Effector CD8-positive, alpha-beta T cell (primary cell): ENCODE measurements at places on chromosomes 3 and 15.

DNA sequence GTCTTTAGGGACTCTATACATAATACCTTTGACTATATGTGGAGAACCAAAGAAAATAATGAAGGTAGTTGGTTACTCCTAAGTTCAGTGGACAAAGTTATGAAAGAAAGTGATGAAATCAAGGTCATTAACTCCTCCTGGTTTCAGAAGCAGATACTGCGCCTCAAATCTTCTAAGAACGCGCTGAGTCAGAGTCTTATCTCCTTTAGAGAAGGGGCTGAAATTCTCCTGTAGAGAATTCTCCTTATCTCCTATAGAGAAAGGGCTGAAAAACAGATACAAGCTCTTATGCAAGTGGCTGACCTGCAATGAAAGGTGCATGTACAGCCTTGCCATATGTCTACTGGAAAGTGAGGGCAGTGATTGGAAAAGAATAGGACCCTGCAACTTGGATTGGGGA is 824.2 kb downstream of the NSUN3 start:
- DNase-seq = no peak

GRCh38 chr3:71547249-71548198 is 36.0 kb downstream of the FOXP1 start:
- no peak for DNase-seq

- no peak for DNase-seq
These were observed 38.2 kb upstream of the MCF2L2 start for GRCh38 chr3:183466575-183466974.

GRCh38 chr3:41450416-41451231 is 251.3 kb downstream of the CTNNB1 start:
- DNase-seq = no peak

GRCh38 chr3:189688262-189688661 is 57.1 kb downstream of the TP63 start:
- DNase-seq = no peak

- no peak for DNase-seq
These were observed 104.6 kb upstream of the SELENOK start for GRCh38 chr3:53996141-53996874.

DNA sequence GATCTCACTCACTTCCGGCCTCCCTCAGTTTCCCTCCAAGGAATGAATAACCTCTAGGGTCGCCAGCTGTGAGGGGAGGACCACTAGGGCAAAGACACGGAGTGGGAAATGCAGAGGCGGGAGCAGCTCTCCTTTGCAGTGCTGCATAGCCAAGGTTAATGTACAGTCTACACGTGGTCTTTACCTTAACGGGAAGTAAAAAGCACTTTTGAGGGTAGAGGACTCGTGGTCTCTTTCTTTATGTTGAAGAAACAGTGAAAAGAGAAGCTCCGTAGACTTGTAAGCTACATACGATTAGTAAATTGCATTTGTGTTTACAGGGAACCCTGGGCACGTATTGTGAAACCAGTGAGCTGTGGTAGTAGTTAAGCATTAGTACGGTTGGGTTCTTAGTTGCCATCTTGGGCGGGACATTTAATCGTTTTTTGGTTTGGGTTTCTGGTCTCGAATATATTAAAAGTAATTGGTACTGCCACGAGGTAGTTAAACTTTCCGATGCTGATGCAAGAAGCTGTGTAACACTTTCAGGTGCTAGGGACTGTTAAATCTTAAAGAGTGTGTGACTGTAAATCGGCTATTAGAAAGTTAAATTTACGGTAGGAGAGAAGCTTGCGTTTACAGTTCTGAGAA is 828 bp downstream of the U2SURP start:
- DNase-seq = no peak

GRCh38 chr3:174318181-174318580 is 541.0 kb upstream of the NAALADL2 start:
- DNase-seq = no peak

GRCh38 chr3:42032693-42033349 is 58.3 kb upstream of the TRAK1 start:
- DNase-seq = no peak

DNA sequence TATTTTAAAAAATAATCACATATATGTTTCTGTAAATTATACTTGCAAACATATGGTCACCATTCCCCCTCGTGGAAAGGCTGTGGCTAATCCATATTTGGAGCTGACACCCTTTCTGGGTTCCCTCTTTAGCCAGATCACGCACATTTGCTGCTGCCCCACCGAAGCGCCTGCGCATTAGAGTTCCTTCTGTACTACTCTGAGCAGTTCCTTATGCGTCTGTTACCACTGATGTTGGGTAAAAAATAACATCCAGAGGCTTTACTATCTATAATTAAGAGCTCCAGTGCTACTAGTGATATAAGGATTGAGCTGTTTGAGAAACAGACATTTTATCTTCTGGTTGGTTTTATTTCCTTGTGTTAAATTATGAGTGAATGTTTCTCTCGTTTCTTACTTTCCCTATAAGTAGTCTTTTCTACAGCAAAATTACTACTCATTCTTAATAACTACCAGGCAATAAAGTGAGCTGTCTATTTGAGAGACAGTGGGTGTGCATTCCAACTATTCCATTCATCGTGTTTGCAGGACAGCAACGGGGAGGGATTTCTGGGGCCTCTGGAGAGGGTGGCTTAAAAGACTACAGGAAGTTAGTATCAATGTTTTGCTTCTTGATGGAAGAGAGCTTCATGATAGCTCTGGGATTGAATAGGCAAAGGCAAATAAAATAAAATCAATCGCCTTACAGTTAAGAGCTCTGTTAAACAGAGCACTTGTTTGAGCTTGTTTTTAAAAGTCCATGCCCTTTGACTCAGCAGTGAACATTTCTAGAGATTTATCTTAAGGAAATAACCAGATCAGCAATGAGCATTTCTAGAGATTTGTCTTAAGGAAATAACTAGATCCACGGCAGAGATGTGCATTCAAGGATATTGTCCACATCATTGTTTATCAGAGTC is 245.2 kb downstream of the CD47 start:
- DNase-seq = no peak

GRCh38 chr15:58221591-58222241 is 83.5 kb downstream of the AQP9 start:
- no peak for DNase-seq

DNA sequence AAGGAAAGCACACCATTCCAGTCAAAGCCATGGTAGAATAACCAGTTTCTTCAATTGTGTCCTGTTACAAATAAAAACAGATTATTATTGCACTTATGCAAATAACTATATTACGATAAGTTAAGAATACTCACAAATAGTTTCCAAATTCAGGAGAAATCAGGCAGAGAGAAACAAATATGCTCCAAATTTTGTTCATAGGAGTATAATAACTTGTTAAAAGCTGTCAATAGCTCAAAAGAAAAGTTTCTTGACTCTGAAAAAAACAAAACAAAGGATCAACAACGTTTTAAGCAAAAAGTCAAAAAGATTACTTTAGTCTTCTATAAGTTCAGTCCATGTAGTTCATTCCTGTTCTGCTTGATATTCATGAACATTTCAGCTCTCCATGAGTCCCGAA is 59.7 kb upstream of the BDH1 start:
- no peak for DNase-seq

GRCh38 chr15:32664796-32665195 is 23.3 kb downstream of the SCG5 start:
- DNase-seq = no peak

- no peak for DNase-seq
These were observed 930.2 kb upstream of the ALCAM start for GRCh38 chr3:104436506-104436905.

- no peak for DNase-seq
These were observed 21.9 kb downstream of the AKAP13 start for GRCh38 chr15:85402195-85402881.

GRCh38 chr3:45978006-45978761 is 17.4 kb downstream of the FYCO1 start:
- no peak for DNase-seq

GRCh38 chr3:194300382-194300758 is 50.8 kb downstream of the CPN2 start:
- DNase-seq = no peak

DNA sequence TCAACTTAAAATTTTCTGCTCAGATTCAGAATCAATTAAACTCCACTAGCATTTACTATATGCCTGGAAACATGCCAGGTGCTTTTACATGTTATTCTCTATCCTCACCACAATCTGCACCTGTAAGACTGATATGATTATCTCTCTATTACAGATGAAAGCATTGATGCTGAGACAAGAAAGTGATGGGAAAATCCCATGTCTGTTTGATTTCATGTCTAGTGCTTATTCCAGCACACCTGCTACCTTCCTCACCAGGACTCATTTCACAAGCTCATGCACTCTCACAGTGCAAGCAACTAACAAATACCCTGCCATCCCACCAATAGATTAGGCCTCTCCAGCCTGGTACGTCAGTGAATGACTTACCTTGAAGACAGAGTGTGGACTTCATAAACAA is 25.0 kb upstream of the BCL6 start:
- no peak for DNase-seq

DNA sequence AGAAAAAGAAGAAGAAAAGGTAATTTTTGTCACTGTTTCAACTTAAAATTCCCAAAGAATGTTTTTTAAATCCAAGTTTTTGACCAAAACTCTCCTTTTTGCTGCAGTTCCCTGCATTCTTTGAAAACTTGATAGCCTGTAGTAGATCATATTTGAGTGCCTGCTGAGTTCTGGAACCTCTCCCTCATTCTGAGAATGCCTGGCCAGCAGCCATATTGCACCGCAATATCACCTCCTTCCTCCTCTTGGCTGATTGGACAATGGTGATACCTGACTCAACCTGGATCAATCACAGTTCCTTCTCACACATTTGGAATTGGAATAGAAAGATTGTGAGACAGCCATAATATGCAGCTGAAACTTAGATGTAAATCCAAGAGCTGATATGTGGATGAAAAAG is 97.6 kb upstream of the GAP43 start:
- no peak for DNase-seq

GRCh38 chr3:101381809-101382208 is 61.4 kb upstream of the IMPG2 start:
- no peak for DNase-seq

DNA sequence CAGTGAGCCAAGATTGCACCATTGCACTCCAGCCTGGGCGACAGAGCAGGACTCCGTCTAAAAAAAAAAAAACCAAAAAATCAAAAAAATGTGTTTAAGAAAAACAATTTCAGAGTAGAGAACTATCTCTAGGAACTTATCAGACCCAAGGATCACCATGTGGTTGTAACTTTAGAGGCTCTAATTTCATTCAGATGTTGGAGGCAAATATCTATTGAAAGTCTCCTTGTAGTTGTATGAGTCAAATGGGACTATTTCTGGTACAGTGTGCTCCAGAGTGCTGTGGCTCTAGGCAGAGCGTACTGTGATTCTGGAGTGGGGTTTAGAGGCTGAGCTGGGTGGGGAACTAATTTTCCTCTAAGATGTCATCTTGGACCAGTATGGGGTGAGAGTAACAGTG is 398.7 kb downstream of the SHQ1 start:
- no peak for DNase-seq

DNA sequence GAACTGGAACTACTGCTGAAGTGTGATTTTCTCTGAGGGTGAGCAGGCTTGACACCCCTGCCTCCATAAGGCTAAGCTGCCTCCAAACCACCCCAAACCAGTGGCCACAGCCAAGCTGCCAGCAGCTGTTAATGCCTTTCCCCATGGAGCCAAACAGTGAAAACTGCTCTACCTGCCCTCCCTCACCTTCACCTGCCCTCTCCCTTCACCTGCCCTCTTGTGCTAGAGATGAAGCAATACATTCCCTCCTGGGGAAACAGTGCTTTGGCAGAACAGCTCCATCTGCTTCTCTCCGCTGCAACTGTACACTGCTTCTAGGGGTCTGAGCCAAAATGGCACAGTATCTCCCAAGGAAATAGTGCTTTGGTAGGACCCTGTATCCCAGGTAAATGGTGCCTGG is 374.1 kb downstream of the FHIT start:
- no peak for DNase-seq

DNA sequence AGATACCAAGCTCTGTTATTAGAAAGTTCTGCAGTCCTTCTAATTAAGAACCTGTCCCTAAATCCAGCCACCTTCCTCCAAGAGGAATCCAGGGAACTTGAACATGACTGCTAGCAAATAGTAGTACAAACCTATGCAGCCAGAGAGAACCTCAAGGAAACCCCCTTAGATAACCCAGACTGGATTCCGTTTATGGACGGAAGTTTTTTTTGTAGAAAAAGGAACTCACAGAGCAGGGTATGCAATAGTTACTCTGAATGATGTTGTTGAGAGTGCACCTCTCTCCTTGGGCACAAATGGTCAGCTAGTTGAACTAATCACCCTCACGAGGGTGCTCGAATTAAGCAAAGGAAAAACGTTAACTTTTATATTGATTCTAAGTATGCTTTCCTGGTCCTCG is 40.8 kb downstream of the TM4SF18 start:
- DNase-seq = no peak

- no peak for DNase-seq
These were observed 60.3 kb downstream of the UBE3A start for GRCh38 chr15:25378501-25378901.

- no peak for DNase-seq
These were observed 24.4 kb downstream of the LARP6 start for GRCh38 chr15:70829371-70830166.

- DNase-seq = no peak
These were observed 63.8 kb downstream of the FRMD4B start for GRCh38 chr3:69322158-69322509.

DNA sequence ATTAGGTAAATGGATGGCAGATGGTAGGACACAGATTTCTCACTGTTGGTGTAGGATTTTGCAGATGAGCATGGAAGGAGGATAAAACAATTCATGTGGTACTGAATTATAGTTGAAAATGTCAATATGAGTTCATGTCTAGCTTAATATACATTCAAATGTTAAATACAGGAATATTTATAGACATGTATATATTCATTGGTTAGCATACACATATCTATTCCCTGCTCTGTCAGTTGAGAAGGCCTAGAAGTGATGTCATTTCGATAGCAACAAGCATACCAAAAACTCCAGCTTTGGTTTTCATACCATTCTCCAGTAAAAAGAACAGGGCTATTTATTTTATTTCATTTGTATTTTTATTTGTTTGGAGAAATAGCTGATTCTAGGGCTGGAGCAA is 497.1 kb downstream of the EPHB1 start:
- no peak for DNase-seq

GRCh38 chr3:168213920-168214319 is 118.2 kb upstream of the GOLIM4 start:
- DNase-seq = no peak

- no peak for DNase-seq
These were observed 91.5 kb upstream of the FAM174B start for GRCh38 chr15:92747047-92747446.
